Stomach (tissue), 19 donors: ENCODE measurements at places on chromosomes 5 and 9. TPM values are rescaled to one million over a fixed set of nuclear protein-coding genes. Genes with fewer than 3 reads are reported as not detected.

PANK3 gene
- 6.2 TPM for polyA plus RNA-seq

DNA sequence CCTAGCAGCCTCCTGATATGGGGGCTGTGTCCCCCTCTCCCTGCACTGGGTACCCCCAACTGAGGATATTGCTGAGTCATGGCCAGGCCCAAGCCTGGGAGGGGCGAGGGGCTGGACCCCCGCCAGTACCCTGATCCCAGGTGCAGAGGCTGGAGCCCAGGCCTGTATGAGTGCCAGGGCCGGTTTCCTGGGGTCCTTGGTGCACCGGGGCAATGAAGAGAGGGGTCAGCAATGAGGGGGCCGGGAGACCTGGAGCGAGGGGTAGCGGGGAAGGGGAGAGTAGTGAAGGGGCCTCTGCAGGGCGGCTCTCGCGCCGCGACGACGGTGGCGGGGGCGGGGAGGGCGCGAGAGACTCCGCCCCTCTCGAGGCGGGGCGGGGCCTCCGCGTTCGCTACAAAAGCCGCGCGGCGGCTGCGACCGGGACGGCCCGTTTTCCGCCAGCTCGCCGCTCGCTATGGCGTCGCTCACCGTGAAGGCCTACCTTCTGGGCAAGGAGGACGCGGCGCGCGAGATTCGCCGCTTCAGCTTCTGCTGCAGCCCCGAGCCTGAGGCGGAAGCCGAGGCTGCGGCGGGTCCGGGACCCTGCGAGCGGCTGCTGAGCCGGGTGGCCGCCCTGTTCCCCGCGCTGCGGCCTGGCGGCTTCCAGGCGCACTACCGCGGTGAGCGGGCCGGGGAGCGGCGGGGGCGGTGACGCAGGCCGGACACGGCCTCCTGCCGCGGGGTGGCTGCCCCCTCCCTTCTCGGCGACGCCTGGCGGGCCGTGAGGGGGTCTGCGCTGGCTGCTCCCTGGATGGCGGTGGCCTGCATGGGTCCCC lies at the start of gene SQSTM1:
TSS of gene SQSTM1 (plus strand) at position 423 of the 815 bp plus-strand sequence. CDS start at position 455, 32 bp downstream.
- H3K27me3 ChIP-seq, result no peaks in the 10 kb centered on the region
- peak within 1 kb of the TSS; percentile 99 for H3K27ac ChIP-seq
- DNase-seq, result peak; percentile 96
- peak within 1 kb of the TSS; percentile 65 for H3K4me3 ChIP-seq
- H3K36me3 ChIP-seq, result peaks cover 35% of the 10 kb centered on the region

DNA sequence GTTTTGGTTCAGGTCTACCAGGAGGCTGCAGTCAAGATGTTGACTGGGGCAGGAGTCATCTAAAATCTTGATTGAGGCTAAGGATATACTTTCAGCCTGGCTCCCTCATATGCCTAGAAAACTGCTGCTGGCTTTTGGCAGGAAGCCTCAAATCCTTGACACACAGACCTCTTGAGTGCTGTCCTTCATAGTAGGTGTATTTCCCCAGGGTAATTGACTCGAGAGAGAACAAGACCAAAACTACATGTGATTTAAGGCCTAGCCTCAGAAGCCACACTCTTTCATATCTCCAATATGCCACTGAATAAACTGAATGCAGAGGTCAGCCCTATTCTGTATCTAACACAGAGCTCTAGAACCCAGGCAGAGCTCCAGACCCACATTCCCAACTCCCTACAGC lies 402.3 kb upstream of the ADAMTS16 start:
- no peaks in the 10 kb centered on the region for H3K4me1 ChIP-seq
- no peak overlapping the region for H3K4me3 ChIP-seq
- no peaks in the 10 kb centered on the region for H3K27me3 ChIP-seq
- no peak for DNase-seq

OR13C4 gene
- polyA plus RNA-seq, result not detected

DMRT3 gene
- not detected for polyA plus RNA-seq

GRCh38 chr5:124480022-124480421 lies 266.4 kb downstream of the ZNF608 start:
- DNase-seq, result no peak
- no peaks in the 10 kb centered on the region for H3K27me3 ChIP-seq
- H3K4me1 ChIP-seq, result no peaks in the 10 kb centered on the region

ALAD gene
- 33.9 TPM for polyA plus RNA-seq

FOXD4L6 gene
- polyA plus RNA-seq, result not detected

DNA sequence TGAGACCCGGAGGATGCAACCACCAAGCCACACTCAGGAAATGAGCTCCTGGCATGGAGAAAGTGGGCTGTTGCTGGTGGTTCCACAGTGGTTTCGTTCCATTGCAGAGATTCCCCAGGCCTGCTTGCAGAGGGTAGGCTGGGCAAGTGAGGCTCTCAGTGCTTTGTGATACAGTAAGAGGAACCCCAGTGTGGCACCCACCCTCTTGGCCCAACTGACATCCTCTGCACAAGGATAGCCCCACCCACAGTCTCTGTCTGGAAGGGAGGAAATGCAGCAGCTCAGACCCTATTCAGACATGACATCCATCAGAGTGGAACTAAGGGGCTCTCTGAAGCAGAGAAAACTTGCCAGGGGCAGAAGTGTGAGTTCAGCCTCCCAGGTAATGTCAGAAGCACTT lies 69.6 kb upstream of the FSTL4 start:
- peaks cover 8% of the 10 kb centered on the region for H3K27me3 ChIP-seq
- no peak overlapping the region for H3K27ac ChIP-seq
- H3K36me3 ChIP-seq, result no peaks in the 10 kb centered on the region
- no peaks in the 10 kb centered on the region for H3K4me1 ChIP-seq
- no peak for DNase-seq

DNA sequence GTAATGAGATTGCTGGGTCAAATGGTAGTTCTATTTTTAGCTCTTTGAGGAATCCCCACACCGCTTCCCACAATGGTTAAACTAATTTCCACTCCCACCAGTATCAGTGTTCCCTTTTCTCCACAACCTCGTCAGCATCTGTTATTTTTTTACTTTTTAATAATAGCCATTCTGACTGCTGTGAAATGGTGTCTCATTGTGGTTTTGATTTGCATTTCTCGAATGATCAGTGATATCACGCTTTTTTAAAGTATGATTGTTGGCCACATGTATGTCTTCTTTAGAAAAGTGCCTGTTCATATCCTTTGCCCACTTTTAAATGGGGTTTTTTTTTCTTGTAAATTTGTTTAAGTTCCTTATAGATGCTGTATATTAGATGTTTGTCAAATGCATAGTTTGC lies 73.5 kb downstream of the MTAP start:
- DNase-seq, result no peak
- H3K4me1 ChIP-seq, result no peaks in the 10 kb centered on the region
- H3K27me3 ChIP-seq, result no peaks in the 10 kb centered on the region
- H3K27ac ChIP-seq, result no peak overlapping the region
- H3K4me3 ChIP-seq, result no peak overlapping the region

- peaks cover 25% of the 10 kb centered on the region for H3K4me1 ChIP-seq
- no peak overlapping the region for H3K4me3 ChIP-seq
- H3K27ac ChIP-seq, result no peak overlapping the region
- no peaks in the 10 kb centered on the region for H3K36me3 ChIP-seq
- no peaks in the 10 kb centered on the region for H3K27me3 ChIP-seq
Measured at GRCh38 chr9:76419782-76420380, 25.7 kb upstream of the RFK start.

- H3K36me3 ChIP-seq, result no peaks in the 10 kb centered on the region
- no peaks in the 10 kb centered on the region for H3K27me3 ChIP-seq
Measured at GRCh38 chr5:44048276-44048984, 340.8 kb downstream of the FGF10 start.

DNA sequence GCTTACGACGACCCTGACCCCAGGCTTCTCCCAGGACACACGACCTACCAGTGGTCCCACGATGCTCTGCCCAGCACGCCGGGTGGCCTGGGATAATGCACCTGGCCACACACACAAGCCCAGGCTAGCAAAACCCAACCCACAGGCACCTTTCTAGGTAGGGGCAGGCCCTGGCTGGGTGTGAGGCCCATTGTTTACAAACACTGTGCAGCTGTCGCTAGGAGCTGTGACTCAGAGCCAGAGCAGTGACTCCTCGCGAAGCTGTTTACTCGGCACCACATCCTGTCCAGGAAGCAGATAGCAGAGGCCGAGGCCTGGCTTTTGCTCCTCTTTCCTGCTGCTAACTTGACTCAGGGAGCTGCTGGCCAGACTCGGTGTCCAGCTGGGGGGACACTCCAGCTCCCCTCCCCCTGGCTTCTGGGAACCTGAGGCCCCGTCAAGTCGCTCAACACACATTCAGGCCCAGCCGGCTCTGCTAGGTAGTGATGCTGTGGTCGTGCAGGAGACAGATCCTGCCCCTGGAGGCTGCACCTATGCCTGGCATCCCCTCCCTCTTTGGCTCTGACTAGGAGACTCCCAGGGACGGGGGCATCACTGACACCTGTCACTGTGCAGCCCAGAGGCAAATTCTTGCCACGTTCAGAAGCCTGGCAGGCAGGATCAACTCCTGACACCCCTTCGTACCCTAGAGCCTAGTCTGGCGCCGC lies 12.8 kb upstream of the RALGDS start:
- no peaks in the 10 kb centered on the region for H3K27me3 ChIP-seq
- H3K4me1 ChIP-seq, result peaks cover 99% of the 10 kb centered on the region
- H3K4me3 ChIP-seq, result no peak overlapping the region
- DNase-seq, result peak; percentile 93
- peak overlapping the region; percentile 93 for H3K27ac ChIP-seq

DNA sequence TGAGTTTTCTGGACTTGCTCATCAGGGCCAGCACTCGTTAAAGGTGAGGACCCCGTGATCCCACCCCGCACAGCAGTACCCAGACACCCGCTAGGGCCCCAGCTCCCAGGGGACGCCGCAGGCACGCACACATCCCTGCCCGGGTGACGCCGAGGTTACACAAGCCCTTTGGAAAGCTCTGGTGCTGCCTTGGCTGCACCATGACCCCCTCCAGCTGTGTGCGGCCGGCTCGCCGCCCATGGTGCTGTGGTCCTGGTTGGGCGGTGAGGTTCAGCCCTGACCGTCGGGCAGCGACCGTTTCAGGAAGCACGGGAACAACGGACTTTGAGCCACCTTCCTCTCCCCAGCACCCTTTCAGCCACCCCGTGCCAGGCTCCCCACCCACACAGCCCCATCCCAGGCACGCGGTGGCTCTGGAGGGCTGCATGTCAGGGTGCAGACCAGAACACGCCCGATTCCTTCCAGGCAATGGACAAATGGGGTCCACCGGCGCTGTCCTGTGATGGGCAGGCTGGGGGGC lies 7.5 kb upstream of the SLC12A7 start:
- no peak overlapping the region for H3K27ac ChIP-seq
- no peak for DNase-seq
- no peaks in the 10 kb centered on the region for H3K27me3 ChIP-seq
- no peak overlapping the region for H3K4me3 ChIP-seq
- peaks cover 35% of the 10 kb centered on the region for H3K4me1 ChIP-seq

- no peaks in the 10 kb centered on the region for H3K36me3 ChIP-seq
- H3K4me1 ChIP-seq, result no peaks in the 10 kb centered on the region
- H3K27me3 ChIP-seq, result peaks cover 4% of the 10 kb centered on the region
- peak; percentile 86 for DNase-seq
Measured at GRCh38 chr5:176578391-176578808, 29.3 kb downstream of the CDHR2 start.

SPINK7 gene
- not detected for polyA plus RNA-seq

GRCh38 chr5:50727149-50727496 lies 60.7 kb downstream of the PARP8 start:
- peak; percentile 50 for DNase-seq
- no peaks in the 10 kb centered on the region for H3K36me3 ChIP-seq
- no peaks in the 10 kb centered on the region for H3K27me3 ChIP-seq

GRCh38 chr5:93512799-93513198 lies 68.2 kb downstream of the NR2F1-AS1 start:
- no peaks in the 10 kb centered on the region for H3K36me3 ChIP-seq
- H3K27me3 ChIP-seq, result no peaks in the 10 kb centered on the region
- H3K4me3 ChIP-seq, result no peak overlapping the region
- no peak for DNase-seq
- no peak overlapping the region for H3K27ac ChIP-seq
- H3K4me1 ChIP-seq, result no peaks in the 10 kb centered on the region

DNA sequence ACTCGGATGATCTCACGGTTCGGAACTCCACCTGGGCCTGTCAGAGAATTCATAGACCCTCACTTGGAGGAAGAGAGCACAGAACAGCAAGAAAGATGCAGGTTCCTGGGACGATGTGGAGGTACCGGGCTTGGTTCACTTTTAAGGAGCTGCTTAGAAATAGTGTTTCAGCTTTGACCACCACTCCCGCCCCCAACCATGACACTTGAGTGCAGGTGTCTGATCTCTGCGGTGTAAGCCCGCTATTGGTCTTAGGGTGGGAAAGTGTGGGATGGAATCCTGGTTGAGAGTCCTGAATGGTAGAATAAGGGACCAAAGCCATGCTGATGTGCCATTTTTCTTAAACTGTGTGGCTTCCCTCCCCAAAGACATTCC lies 97.2 kb upstream of the LMX1B start:
- H3K4me3 ChIP-seq, result peak overlapping the region; percentile 47
- DNase-seq, result no peak
- peak overlapping the region; percentile 77 for H3K27ac ChIP-seq
- no peaks in the 10 kb centered on the region for H3K36me3 ChIP-seq
- H3K4me1 ChIP-seq, result peaks cover 15% of the 10 kb centered on the region
- H3K27me3 ChIP-seq, result peaks cover 92% of the 10 kb centered on the region

DNA sequence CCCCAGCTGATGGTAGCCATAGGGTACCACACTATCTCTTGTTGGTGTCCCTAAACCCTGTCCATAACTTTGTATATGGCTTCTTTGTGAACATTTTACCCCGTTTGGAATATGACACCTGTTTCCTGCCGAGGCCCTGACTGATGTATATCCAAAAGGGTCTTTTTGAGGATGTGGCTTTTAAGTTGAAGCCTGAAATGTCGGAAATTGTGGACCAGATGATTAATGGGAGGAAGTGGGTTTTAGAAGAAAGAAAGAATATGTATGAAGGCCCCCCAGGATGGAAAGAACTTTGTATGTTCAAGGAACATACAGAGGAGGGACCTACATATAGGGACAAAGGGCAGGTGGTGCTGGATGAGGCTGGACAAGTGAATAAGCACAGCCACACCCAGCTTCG lies 16.7 kb upstream of the TNFSF8 start:
- no peaks in the 10 kb centered on the region for H3K4me1 ChIP-seq
- H3K27me3 ChIP-seq, result no peaks in the 10 kb centered on the region
- H3K36me3 ChIP-seq, result no peaks in the 10 kb centered on the region
- no peak overlapping the region for H3K27ac ChIP-seq

PTGES gene
- 15.3 TPM for polyA plus RNA-seq

- H3K27ac ChIP-seq, result no peak overlapping the region
- H3K4me1 ChIP-seq, result peaks cover 25% of the 10 kb centered on the region
- H3K27me3 ChIP-seq, result no peaks in the 10 kb centered on the region
- no peak for DNase-seq
- no peak overlapping the region for H3K4me3 ChIP-seq
Measured at GRCh38 chr9:89351584-89352300, 33.4 kb downstream of the SECISBP2 start.

GRCh38 chr9:88807426-88807825 lies 183.8 kb upstream of the S1PR3 start:
- no peak for DNase-seq
- no peaks in the 10 kb centered on the region for H3K36me3 ChIP-seq
- no peaks in the 10 kb centered on the region for H3K27me3 ChIP-seq
- H3K4me3 ChIP-seq, result no peak overlapping the region
- H3K4me1 ChIP-seq, result no peaks in the 10 kb centered on the region
